ENCODE measurements at places on chromosomes 7 and 10.

- no peak for DNase-seq
Observed at GRCh38 chr7:40978047-40978446, 724.8 kb downstream of the INHBA start.

- no peak for DNase-seq
Observed at GRCh38 chr7:128407751-128408708, 1.8 kb downstream of the IMPDH1 start.

- DNase-seq: no peak
Observed at GRCh38 chr7:15703732-15704131, 17.2 kb upstream of the MEOX2 start.

DNA sequence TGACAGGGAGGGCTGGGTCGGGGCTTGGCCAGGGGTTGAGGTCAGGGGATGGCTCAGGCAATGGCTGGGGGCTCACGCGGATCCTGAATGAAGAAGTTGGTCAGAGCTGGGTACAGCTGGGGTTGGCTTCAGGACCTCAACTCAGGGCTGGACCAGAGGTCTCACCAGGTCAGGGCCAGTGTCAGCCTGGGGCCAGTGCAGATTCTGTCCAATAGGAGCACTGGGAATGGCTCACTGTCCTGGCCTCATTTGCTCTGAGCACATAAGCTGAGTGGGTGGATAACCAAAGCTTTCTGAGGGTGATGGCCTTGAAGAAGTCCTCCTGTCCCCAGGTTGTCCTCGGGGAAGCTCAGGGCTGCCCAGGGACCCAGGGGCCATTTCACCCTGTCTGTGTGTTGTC, 54.9 kb upstream of the PCBD1 start:
- no peak for DNase-seq

DNA sequence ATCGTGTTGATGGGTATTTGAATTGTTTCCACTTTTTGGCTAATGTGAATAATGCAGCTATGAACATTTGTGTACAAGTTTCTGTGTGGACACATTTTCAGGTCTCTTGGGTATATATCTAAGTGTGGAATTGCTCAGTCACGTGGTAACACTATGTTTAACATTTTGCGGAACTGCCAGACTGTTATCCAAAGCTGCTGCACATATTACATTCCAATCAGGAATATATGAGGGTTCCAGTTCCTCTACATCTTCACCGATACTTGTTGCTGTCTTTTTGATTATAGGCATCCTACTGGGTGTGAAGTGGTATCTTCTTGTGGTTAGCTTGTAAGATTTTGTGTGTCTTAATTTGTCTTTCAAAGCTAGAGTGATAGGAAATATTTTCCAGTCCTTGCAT, 6.8 kb downstream of the PTPN12 start:
- DNase-seq: no peak

DNA sequence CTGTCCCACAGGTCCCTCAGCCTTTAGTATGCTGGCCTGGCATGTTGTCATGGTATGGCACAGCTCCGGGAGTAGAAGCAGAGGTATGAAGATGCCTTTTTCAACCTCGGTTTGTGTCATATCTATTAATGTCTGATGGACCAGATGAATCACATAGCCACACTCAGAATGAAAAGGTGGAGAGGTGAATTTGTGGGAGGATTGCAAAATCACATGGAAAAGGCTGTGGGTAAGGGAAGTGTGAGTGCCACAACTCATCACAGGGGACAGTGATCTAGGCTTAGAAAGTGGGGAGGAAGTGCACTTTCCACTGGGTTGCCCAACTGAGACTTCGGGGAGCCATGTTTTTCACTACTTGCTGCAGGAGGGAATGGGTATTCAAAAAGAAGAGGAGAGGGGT, 190.7 kb downstream of the WDR11 start:
- no peak for DNase-seq

DNA sequence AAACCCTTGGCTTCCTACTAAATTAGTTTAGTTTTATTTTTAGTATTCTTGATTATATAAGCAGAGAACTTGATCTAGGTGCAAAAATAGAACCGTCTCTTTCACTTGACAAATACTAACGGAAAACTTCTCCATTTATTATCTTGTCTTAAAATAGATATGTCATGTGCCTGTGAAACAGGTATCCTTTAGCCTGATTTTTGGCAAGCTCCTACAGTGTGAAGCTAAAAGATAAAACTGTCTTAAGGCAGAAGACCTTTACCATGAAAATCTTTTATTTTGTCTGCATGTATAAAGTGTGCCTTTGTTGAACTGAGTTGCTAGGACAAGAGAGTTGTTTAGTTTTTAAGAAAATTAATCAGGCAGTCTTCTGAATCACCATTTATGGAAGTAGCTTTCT, 90.6 kb downstream of the CYP51A1 start:
- no peak for DNase-seq

GRCh38 chr7:13276977-13277376, 589.5 kb downstream of the ARL4A start:
- DNase-seq: no peak

GRCh38 chr7:49775065-49775948, 1.9 kb downstream of the VWC2 start:
- no peak for DNase-seq

- DNase-seq: no peak
Observed at GRCh38 chr7:6379886-6380285, 67.9 kb downstream of the DAGLB start.
